ENCODE measurements at places on chromosomes 1 and 21. TPM values are rescaled to one million over a fixed set of nuclear protein-coding genes. Genes with fewer than 3 reads are reported as not detected.
A peak's percentile ranks its signal among the peaks of the same experiment; 100 is the strongest.

- DNase-seq: no peak
These were observed 105.3 kb upstream of the DPT start for GRCh38 chr1:168834225-168834872.

OR2G6 gene
- not detected for total RNA-seq

- no peak for DNase-seq
These were observed 59.4 kb upstream of the IFI44L start for GRCh38 chr1:78560811-78561210.

DNA sequence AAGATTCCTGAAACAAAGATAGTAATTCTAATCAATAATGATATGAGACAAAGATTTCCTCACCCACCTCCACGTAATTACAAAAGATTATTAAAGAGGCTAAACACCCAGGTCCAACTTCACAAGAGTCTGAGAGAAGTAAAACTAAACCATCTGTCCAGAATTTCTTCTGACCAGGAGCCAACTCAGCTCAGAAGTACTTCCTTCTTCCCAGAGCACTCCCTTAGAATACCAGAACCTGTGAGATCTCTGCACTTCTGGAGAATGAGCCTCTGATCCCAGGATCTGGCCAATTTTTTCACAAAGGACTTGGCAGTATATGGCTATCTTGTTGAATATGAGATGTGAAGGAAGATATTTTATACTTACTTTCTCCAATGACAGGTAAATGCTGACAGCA, 120.6 kb upstream of the PALMD start:
- no peak for DNase-seq

- no peak for DNase-seq
These were observed 1.7 kb downstream of the EPHX4 start for GRCh38 chr1:92031281-92032110.

- no peak for DNase-seq
These were observed 19.0 kb upstream of the GTF2B start for GRCh38 chr1:88910401-88910800.

ALX3 gene
- not detected for total RNA-seq

- DNase-seq: no peak
These were observed 1.6 kb upstream of the S100A6 start for GRCh38 chr1:153537376-153537730.

DNA sequence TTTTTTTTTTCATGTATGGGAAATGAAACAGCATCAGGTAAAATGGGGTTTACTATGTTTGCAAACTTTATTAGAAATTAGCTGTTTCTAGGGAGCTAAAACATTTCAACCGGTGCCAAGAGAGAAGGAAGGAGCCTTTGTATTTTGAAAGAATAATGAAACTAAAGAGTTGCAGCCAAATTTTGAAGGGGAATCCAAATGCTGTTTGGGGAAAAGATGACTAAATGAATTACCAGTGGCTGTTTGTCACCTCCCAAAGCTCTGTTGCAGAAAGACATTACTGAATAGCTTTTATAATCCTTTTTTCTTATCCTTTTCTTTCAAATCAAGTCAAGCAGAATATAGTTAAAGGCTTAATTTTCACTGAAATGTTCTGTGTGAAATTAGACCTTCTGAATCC, 591.3 kb upstream of the ADGRL2 start:
- no peak for DNase-seq

GRCh38 chr1:231210126-231210525, 30.9 kb upstream of the GNPAT start:
- no peak for DNase-seq

GRCh38 chr1:48667782-48668181, 108.9 kb downstream of the BEND5 start:
- no peak for DNase-seq

MYOM3 gene
- total RNA-seq: 130 TPM

DNA sequence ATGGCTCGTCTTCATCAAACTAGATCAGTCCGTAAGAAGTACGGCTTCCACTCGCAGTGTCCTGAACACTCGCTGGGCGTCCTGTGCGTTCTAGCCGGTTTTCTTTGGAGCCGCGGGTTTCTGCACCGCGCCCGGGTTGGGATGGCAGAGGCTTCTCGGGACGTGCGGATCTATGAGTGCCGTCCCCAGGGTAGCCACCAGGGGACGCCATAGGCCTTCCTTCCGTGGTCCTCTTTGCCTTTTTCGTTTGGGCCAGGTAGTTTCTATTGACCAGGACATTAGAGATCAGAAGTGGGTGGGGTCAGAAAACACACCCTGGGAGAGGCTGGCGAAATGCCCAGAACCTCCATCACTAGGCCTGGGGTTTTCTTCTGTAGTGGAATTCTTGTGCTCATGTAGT, 273.8 kb downstream of the FAM72C start:
- DNase-seq: no peak

CSTB gene
- 20.0 TPM for total RNA-seq

GRCh38 chr1:15218287-15219279, 28.4 kb upstream of the FHAD1 start:
- DNase-seq: no peak

GRCh38 chr21:35149698-35150097, 100.6 kb upstream of the RUNX1 start:
- DNase-seq: no peak

HJV gene
- total RNA-seq: 240 TPM

GRCh38 chr1:180926164-180926981, 13.7 kb downstream of the KIAA1614 start:
- peak; percentile 58 for DNase-seq

DNA sequence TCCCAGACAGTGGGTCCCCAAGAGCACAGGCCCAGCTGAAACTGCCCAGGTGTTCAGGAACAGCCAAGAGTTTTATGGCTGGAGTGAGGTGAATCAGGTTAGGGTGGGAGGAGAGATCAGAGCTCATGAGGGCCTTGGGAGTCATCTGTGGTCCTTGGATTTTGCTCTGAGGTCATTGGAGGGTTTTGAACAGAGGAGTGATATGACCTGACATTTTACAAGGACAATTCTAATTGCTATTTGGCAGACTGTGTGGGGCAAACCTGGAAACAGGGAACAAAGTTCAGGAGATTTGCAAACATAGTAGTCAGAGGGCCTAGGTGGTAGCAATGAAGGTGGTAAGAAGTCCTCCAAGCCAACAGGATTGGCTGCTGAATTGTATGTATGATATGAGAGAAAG, 31.1 kb upstream of the LRRN2 start:
- no peak for DNase-seq

SPATA21 gene
- total RNA-seq: not detected

RHD gene
- not detected for total RNA-seq

GRCh38 chr1:65359888-65360287, 50.5 kb downstream of the DNAJC6 start:
- DNase-seq: no peak

- no peak for DNase-seq
These were observed 35.9 kb upstream of the ATP5PO start for GRCh38 chr21:33951276-33952178.

GPR157 gene
- 40.4 TPM for total RNA-seq

LMOD1 gene
- total RNA-seq: 31.7 TPM

SUCO gene
- total RNA-seq: 6.2 TPM

DNA sequence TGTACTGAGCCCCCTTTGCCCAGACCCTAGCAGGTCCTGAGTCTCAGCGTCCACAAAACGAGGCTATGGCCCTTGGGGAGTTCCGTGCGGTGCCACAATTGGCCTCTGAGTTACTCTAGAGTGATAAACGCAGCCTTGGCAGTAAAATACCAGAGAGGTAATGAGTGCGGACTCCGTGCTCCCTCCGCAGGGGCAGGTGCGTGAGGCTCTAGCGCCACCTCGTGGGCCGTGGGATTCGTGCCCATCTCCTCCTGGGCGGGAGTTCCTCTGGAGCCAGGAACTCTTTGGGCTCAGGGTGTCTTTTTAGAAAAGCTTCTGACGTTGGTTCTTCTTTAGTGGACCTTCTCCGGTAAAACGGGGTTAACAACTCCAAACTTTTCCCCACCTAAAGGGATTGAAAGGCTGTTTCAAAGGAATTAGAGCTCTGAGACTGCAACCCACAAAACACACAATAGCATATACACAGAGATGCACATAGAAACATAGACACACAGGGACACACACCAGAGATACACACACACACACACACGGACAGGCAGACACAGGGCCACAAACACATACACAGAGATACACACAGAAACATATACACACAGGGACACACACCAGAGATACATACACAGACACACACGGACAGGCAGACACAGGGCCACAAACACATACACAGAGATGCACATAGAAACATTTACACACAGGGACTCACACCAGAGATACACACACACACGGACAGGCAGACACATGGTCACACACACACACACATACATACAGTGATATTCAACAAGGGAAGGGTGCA, 99.4 kb downstream of the KCNJ15 start:
- DNase-seq: peak; percentile 82

DNA sequence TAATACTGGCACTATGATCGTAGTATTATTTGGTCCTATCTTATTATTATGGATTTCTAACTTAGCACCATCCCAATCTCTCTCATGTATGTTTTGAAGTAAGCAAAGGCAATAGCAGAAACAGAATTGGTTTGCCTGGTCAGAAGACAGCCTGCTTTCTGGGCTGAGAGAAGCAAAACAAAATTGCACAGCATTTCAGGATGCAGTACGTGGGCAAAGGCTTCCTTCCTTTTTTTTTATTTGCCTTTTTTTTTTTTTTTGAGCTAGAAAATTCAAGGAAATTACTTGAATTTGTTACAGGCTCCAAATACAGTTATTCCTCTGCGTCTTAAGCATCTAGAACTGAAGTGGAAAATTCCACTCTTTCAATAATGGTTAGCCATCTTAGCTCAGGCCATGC, 8.8 kb downstream of the CDA start:
- no peak for DNase-seq

- DNase-seq: no peak
These were observed 150.9 kb upstream of the VAMP3 start for GRCh38 chr1:7620196-7620595.

DNA sequence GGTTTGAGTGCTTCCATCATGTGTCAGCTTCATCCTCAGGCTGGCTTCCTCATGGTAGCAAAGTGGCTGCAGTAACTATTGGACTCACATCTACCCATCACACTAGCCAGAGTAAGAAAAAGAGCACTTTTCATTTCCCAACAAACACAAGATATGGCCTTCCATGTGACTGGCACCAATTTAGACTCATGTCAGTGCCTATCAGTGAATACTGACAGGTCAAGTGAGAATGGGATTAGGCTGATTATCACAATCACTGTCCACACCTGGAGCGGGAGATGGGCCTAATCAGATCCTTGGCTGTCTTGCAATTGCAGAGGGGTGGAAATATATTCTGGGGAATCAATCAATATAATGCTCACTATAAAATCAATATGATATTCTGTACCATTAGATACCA, 2.9 kb upstream of the RABGAP1L start:
- DNase-seq: no peak

MACO1 gene
- 31.1 TPM for total RNA-seq

HSPB7 gene
- total RNA-seq: 2,323 TPM

SMIM1 gene
- total RNA-seq: 1.1 TPM

DNA sequence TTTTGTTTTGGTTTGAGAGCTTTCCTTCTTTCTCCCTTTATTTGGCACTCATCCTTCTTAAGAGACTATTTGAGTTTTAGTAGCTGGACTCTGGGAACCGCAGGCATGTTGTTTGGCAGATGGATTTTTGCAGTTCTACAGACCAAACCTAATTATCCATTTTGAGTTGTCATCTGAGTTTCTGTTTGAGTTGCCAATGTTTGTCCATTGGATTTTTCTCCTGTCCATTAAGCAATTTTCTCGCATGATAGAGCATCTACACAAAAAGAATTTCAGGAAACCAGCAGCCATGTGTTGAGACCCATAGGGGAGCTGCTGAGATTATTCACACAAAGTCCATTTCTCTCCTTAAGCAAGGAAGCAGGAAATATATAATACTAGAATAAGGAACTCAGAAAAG, 17.2 kb upstream of the CXADR start:
- no peak for DNase-seq

GRCh38 chr1:221892301-221892830, 150.5 kb upstream of the DUSP10 start:
- DNase-seq: no peak

WNT3A gene
- not detected for total RNA-seq

GRCh38 chr1:212847549-212847948, at the start of gene SPATA45:
Gene SPATA45 (minus strand): TSS chr1:212847649. CDS start chr1:212836149, 11,500 bp downstream.
- DNase-seq: no peak

DNA sequence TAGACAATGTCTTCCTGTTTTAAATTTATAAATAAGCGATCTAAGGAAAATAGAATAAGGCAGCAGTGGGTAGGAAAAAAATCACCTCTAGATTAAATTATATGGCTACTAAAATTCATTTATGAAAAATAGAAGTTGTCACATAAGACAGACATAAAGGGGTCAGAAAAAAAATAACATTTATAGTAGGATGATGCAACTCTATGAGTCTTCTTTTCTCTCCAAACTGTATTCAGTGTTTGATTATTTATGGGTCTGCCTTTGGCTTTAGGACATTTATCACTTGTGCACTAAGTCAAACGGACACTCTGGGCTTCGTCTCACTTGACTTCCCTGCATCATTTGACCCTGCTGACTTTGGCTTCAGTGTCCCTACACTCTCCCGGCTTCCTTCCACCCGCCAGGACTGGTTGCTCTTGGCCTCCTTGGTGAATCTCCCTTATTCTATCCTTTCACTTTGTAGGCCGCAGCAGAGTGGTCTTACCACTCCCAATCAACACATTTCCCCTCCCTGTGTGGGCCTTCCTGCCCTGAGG, 47.0 kb upstream of the DESI2 start:
- DNase-seq: no peak

DNA sequence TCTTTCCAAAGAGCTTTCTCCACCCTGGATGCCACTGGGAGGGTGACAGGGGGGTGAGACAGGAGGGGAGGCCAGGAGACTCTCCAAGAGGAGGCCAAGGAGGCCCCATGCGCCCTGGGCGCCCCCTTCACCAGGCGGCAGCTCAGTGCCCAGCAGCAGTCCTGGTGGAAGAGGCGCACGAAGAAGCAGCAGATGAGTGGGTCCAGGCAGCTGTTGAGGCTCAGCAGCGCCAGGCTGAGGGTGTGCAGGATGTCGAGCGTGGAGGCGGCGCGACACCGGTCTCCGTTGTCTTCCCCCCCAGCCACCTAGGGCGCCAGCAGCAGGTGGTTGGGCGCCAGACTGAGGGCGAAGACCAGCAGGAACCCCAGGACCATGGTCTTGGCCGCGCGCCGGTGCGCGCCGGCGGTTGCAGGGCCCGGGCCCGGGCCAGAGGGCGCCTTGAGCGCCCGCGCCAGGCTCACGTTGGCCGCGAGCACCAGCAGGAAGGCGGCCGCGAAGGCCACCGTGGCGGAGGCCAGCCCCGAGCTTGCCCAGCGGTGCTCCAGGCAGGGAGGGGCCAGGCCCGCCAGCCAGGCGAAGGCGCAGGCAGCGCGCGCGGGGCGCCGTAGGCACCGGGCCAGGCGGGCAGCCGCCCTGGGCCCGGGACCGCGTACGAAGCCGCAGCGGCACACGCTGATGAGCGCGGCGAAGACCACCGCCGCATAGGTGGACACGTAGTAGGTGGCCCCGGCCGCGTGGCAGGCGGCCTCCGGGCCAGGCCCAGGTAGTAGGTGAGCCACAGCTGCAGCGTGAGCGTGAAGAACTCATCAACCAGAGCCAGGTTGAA, 8.6 kb downstream of the TMEM35B start:
- DNase-seq: no peak

All from psoas muscle (tissue), 8 donors.